ENCODE measurements at places on chromosomes 3 and 15.
A peak's percentile ranks its signal among the peaks of the same experiment; 100 is the strongest.

- DNase-seq, result no peak
Observed at GRCh38 chr15:71458089-71458660, 342.9 kb downstream of the THSD4 start.

GRCh38 chr3:58349792-58350626, 17.3 kb downstream of the PXK start:
- DNase-seq, result peak; percentile 18

DNA sequence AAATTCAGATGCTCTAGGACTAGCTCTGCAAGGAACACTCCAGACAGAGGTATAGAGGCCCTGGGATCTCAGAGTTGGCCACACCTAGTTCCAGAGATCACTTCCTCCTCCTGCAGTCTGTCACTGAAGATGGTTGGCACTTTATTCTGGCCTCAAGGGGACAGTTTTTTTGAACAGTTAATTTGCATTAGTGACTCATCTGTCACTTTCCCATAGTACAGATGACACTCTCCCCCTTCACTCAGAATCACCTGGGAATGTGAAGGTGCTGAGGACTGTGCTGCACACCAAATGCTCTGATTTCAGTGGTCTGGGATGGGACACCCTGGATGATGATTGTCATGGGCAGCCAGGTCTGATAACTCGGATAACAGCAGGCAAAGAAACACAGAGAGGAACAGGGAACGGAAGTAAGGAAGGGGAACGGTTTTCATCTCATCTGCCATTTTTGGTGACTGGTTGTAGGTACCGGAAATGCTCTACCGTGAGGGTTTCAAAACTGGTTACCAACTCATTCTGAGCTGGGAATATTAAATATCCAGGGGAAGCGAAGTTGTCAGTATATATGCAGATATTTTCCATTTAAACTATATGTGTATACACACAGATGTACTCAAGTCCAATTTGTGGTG, 232.5 kb upstream of the ST8SIA2 start:
- no peak for DNase-seq

DNA sequence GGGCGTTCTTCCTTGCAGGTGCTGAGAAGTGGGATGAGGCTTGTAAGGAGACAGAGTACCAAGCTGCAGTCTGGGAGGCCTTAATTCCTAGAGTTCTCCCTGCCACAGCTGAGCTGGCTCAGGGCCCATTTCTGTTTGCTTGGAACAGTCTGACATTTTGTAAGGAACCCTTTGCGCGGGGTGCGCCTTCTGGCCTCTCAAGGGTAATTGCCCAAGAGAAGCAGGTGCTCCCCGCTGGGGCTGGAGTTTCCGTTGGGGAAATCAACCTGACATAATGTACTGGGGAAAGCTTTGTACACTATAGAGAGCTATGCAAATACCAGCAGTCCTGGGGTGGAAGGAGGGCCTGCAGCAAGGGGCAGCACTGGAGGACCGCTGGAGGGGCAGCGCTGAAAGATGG, 83.6 kb downstream of the HMG20A start:
- no peak for DNase-seq

DNA sequence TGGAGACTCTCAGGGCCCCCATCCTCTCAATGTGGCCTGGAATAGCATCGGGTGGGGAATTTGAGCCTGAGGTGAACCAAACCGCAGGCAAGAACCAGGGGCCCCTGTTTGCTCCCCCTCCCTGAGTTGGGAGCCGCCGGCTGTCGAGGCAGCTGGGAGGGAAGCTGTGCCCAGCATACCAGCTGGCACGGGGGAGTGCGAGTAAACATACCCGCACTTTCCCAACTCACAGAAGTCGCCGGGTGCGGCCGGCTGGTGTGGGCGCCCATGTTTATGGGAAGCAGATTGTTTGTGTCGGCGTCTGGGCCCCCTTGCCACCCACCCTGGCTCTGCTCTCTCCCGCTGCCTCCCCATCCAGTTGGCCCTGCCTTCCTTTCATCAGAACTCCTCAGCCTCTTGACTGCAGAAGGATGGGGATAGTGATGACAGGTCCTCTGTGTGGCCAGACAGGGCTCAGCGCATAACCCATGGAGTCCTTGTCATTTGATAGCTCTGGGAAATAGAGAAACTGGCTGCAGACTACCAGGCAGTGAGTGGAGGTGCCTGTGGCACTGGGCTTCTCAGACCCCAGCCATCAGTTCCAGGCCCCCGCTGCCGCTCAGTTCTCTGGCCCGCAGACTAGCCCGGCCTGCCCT, 60.4 kb downstream of the CACNA2D2 start:
- no peak for DNase-seq

DNA sequence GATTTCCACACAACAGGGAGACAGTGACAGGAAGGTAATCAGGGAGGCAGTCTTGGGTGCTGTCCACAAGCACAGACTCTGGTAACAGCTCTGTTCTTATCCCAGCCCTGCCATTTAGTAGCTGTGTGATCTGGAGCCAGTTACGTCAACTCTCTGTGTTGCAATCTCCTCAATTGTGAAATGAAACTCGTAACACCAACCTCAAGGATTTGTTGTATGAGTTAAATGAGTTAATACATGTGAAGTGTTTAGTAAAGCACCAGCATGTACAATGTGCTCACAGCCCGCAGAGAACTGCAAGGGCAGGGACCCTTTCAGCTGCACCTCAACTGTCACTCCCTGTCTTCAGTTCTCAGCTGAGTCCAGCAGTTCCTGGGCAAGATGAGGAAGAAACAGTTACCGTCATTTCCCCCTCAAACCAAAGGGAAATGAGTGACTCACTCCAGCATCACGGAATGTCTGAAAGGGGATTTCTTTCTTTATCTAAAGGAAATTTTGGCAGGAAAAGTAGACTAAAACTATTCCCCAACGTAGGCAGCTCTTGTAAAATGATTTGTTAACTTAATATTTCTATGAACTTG, 39.9 kb upstream of the MB21D2 start:
- DNase-seq, result peak; percentile 14

DNA sequence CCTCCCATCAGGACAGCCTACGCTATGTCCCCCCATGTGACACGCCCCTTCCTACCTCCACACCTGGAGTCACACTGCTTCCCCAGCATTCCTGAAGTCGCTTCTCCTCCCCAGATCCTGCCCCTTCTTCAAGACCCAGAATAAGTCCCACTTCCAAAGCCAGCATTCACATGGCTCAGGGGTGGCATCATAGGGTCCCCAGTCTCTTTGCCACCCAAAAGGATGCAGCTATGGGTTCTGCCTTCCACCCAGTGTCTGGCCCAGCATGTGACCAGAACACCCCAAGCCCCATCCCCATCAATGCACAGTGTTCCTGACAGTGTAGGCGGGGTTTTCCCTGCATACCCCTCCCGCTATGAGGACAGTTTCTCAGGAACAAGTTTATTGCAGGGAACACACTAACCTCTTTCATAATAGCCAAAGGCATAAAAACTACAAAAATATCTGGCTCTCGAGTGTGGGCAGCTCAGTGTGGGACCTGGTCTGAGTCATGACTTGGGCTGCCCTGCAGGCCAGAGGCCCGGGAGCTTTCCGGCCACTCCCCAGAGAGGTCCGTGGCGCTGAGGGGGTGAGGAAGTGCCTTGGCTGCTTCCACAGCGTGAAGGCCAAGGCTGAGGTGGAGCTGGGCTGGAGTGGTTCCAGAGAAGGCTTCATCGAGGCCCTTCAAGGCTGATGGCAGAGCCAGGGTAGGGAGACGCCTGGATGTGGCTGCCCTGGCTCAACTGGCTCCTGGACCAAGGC, 5.8 kb downstream of the ISLR start:
- no peak for DNase-seq

- DNase-seq, result peak; percentile 37
Observed at GRCh38 chr3:149009732-149010131, 18.4 kb downstream of the GYG1 start.

- DNase-seq, result peak; percentile 38
Observed at GRCh38 chr3:69012800-69013252, 658 bp downstream of the EOGT start.

DNA sequence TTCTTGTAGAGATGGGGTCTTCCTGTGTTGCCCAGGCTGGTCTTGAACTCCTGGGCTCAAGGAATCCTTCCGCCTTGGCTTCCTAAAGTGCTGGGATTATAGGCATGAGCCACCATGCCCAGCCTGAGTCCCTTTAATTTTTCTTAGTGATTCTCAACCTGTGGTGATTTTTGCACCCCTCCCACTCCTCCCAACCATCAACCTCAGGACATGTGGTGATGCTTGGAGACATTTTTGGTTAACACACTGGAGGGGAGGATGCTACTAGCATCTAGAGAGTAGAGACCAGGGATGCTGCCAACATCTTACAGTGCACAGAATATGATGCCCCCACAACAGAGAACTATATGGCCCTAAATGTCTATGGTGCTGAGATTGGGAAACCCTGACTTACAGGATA, 83.0 kb upstream of the LMOD3 start:
- DNase-seq, result no peak

DNA sequence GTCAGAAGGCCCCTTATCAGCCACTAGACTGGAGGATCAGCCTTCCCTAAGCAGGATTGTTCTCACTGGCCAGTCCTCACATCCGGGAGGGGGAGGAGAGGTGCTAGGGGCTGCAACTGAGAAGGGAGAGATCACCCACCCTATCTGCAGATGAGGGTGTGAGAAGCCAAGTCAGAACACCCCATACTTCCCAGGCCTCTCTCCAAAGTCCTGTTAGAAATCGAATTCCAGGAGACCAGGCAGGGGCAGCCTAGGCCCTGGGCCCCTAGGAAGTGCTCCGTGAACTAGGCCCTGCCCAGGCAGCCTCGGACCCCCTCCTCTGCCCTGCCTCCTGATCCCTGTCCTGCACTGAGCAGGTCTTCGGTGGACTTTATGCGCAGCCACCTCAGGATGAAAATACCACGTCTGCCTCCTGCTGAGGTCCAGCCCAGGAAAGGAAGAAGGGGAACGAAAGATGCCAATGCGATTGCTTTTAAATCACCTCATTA, 933 bp downstream of the DZIP1L start:
- no peak for DNase-seq

DNA sequence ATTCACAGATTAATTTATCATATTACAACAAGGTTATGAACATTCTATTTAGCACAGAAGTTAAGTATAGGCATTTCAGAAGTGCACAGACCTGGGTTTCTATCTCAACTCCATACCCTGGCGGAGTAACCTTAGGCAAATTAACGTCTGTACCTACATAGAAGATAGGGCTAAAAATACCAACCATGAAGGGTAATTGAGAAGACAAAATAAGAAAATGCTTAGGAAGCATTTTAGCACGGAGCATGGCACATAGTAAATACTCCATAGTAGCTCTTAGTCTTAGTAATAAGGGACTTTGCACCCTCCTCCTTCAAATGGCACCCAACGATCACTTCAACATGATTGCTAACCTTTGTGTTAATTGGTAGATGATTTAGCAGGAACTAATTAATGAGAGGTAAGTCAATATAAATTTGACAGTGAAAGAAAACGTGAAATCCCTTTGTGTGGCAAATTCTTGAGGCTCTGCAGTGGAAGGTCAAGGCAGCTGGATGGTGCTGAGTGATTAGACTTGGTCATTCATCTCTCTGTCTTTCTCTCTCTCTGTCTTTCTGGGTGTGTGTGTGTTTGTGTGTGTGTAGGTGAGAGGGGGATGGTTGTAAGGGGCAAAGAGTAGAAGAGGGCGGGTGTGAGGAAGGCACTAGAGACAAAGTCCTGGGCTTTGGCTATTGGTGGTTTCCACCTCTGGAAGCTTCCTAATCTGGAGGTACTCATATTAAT, 131.1 kb upstream of the PHLDB2 start:
- no peak for DNase-seq

- DNase-seq, result no peak
Observed at GRCh38 chr3:191235331-191236314, 36.6 kb downstream of the OSTN start.

DNA sequence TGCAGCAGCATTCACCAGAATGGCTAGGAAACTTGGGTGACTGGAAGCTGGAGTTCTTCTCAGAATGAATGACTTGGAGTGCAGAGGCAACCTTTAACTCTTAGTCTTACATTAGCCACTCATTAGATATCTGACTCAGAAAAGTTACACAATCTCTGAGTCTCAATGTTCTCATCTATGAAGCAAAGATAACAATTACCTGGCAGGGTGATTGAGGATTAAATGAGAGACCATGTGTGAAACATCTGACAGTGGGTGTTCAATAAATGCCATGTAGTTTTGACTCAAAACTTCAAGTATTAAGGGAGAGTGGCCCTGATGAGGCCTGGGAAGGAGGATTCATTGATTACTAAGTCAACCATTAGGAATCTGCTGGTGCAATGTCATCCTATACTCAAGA, 48.3 kb downstream of the MRPL3 start:
- DNase-seq, result no peak

- DNase-seq, result no peak
Observed at GRCh38 chr3:189202106-189202505, 30.3 kb downstream of the TPRG1 start.

GRCh38 chr3:20097015-20097414, 56.8 kb downstream of the KAT2B start:
- DNase-seq, result no peak

- no peak for DNase-seq
Observed at GRCh38 chr3:193620650-193621049, 27.6 kb downstream of the OPA1 start.

DNA sequence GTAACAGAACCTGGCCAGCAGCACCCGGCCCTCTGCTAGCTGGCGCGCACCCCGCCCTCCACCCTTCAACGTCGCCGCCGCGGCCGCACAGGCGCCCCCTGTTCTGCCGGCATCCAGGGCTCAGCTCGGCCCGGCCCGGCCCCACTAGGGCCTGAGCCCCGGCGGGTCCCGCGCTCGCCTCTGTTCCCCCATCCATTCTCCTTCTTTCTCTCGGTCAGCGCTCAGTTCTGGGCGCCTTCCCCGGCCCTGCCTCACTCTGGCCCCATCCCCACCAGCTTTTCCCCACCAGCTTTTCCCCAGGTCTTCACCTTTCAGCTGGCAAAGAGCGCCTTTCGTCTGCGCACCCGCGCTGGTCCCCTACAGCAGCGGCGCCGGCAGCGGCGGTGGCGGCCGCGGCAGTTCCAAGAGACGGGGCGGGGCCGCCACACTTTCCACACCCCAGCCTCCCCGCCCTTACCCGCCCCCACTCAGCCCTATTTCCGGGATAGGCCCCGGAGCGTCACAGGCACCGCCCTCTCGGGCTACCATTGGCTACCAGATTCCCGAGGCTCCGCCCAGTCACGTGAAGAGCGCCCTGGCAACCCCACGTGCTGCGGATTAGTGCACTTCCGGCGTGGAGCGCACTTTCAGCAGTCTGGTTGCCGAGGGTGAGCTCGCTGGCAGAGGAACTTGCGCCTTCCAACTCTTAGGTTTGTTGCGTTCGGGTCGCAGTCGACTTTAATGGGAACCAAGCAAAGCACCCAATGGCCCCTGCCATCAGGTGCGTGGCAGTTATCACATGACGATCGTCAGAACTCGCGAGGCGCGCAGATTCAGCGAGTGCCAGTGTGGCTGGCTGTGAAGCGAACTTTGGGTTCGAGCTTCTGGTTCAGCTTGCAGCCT, at the start of gene EIF5A2:
EIF5A2 (minus strand) TSS at position 403 of the 882 bp plus-strand sequence. CDS start 831 bp downstream, outside the sequence.
- DNase-seq, result peak; percentile 97

DNA sequence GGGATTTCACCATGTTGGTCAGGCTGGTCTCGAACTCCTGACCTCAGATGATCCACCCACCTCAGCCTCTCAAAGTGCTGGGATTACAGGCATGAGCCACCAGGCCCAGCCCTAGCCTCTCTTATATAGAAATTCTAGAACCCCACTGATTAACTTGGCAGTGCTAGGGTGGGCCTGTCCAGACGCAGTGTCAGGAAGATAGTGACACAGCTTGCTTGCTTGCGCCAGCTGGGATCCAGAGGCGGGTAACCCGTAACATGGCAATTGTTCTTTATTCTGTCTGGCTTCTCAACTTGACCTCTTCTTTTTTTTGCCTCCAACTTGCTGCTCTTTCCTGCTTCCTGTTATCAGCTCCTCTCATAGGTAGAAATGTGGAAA, 16.2 kb downstream of the CEP19 start:
- no peak for DNase-seq

- DNase-seq, result no peak
Observed at GRCh38 chr3:156631323-156631722, 43.1 kb upstream of the TIPARP start.

- DNase-seq, result no peak
Observed at GRCh38 chr3:15637131-15637951, 35.8 kb downstream of the BTD start.
